Head of caudate nucleus (tissue), 42 donors: ENCODE measurements at places on chromosomes 2 and 18.

- no peak for DNase-seq
Observed at GRCh38 chr2:143603846-143604565, 474.8 kb downstream of the ARHGAP15 start.

DNA sequence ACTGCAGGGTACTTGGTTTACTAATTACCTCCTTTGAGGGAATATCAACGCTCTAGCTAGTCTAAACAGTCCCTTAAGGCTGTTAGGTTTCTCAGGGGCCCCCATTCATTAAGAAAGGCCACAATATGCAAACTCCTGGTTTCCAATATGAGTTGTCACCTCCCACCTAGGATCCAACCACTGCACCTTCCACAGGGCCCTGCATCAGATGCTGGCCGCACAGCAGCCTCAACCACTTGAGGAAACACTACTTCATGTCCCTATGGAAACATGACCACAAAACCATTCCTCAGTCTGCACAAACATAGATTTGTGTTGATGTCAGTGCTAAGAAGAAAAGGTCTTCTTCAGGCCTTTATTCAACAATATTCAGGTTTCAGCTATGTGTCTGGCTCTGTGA lies 40.9 kb downstream of the STAT4 start:
- no peak for DNase-seq

DNA sequence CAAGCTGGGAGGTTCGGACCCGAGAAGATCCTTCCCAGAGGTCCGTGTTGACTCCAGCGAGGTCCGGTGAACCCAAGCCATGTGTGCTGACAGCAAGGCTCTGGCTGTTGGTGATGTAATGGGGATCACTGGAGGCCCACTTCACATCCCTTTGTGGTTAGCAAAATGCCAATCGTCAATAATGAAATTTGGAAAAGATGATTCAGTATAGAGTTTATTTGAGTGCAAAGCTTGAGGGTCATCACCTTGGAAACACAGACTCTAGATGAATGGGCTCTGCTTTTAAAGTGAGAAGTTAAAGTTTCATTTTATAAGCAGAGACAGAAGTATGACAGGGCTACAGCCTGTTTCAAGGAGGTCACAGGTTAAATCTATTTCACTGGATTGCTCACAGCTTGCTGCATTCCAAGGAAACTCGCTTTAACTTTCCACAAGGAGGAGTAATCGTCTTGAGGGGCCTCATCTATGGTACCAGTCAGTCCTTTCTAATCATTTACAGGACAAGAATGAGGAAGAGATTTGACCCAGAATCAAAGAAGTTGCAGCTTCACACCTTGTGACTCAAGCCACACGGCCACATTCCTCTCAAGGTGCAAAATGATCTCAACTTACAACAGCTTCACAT lies 140.5 kb downstream of the TPO start:
- no peak for DNase-seq

- no peak for DNase-seq
Observed at GRCh38 chr18:11245879-11246278, 96.5 kb upstream of the PIEZO2 start.

DNA sequence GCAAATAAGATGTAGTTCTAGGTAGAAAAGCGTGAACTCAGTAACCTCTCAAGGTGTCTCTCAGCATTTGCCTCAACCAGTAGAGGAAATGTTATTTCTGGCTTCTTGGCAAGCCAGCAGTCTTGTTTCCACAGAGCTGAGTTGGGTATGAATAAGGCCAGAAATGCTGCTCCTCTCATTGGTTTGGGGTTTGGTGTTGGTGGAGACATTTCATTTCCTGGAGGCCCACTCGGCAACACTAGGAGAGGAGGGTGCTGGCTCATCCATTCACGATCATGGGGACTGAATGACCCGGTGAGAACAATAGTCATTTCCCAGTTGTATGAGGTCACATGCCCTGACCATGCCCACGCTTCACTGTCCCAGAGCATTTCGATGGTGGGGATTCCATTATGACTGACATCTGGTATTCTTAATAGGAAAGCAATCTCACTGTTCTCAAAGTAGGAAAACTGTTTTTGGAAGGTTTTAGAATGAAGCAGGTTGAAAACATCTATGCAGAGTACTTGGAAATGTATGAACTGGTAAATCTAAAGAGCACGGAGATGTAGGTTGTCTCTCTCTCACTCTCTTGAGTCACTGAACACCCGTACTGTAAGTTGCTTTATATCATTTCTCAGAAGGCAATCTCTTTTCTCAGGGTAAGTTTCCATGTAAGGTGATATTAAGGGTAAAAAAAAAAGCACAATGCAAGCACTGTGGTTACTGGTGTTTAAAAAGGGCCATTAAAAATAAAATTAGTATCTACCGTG lies 37.1 kb upstream of the CTLA4 start:
- DNase-seq, result no peak

GRCh38 chr18:79629249-79629558 lies 50.4 kb upstream of the CTDP1 start:
- no peak for DNase-seq

DNA sequence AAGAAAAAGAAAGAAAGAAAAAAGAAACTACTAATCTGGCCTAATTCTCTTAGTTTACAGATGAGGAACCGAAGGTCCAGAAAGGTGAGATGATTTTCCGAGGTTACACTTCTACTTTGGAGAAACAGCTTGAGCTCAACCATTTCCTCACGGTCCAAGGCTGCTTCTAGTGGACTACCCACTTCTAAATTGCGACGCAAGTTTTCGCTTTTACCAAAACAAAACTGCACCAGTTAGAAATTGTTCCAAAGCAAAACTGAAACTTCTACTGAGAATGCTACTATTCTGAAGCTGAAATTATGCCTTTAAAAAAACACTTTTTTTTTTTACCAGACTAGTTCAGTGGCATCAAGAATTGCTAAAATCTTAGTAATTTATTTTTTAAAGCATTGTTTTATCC lies 101.6 kb downstream of the INO80D start:
- no peak for DNase-seq

DNA sequence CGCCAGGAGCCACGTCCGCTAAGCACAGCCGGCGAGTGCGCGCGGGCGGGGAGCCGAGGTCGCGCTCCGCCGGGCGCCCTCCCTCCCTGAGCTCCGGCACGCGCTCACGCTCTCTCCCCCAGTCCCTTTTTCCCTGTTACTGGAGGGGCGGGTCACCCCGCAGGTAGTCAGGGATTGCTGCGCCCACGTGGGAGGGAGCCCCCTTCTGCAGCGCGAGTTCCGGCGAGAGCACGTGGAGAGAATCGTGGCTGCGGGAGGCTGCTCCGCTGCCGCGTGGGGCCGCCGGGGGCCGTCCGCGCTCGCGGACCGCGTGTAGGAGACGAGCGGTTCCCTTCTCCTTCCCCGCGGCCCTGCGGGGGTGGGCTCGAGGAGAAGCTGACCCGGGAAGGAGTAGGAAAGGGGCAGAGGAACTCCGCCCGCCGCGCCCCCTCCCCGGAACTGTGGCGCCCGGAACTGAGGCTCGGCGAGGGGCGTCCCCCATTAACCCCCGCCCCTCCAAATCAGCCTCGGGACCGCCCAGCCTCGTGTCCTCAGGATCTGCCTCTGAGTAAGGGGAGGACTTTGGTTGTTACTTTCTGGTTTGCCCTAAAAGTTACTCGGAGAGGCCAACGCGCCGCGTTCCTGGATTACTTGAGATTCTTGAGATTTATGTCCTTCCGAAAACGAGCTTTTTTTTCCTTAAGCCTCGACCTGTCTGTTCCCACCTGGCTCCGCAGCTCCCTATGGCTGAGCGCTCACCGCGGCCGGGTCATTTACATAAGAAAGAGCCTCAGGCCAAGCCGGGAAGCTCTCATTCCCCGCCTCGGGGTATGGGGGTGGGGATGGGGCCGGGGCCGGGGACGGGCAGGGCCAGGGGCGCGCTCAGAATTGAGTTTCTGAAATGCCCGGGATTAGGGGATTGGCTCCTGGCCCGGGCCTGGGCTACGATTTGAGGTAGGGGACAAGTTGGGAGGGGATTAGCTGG lies 1.1 kb downstream of the HK2 start:
- DNase-seq, result no peak

DNA sequence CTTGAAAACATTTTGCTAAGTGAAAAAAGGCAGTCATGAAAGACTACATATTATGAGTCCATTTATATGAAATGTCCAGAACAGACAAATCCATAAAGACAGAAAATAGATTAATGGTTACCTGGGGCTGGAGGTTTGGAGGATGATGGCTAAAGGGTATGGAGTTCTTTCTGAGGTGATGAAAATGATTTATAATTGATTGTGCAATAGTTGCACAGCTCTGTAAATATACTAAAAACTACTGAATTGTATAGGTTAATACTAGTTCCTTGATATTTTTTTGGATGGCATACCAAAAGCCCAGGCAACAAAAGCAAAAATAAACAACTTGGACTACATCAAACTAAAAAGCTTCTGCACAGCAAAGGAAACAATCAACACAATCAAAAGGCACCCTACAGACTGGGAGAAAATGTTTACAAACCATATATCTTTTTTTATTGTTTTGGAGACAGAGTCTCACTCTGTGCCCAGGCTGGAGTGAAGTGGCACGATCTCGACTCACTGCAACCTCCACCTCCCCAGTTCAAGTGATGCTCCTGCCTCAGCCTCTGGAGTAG lies 21.5 kb downstream of the SOS1 start:
- no peak for DNase-seq

GRCh38 chr2:157786663-157787363 lies 89.3 kb downstream of the ACVR1 start:
- DNase-seq, result no peak

- no peak for DNase-seq
Observed at GRCh38 chr2:170680172-170680941, 34.8 kb upstream of the SP5 start.

DNA sequence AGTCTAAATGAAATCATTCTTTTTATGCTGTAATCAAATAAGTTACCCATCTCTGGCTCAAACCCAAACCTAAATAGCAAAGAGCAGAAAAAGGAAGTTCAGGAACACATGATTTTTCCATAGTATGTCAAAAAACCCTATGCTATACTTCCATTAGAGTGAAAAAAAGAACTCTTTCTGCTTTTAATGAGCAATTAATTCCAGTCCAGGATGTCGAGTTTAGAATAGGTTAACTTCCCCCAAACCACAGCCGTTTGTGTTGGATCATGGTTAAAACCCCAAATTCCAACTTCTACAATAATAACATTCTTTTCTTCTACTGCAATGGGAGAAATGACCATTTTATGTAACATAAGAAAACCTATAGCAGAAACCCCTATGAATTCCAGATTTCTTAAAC lies 171.1 kb upstream of the NRP2 start:
- no peak for DNase-seq

DNA sequence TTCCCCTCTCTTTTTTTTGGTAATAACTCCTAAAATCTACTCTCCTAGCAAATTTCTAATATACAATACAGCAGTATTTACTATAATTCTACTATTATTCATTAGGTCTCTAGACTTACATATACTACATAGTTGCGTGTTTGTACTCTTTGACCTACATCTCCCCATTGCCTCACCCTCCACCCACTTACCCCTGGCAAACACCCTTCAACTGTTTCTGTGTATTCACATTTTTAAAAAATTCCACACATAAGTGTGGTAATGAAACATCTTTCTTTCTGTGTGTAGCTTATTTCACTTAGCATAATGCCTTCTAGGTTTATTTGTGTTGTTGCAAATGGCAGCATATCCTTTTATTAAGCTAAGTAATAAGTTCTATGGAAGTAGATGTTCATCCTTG lies 336.0 kb downstream of the CCDC85A start:
- no peak for DNase-seq

- peak; percentile 85 for DNase-seq
Observed at GRCh38 chr2:238784671-238785527, 63.0 kb upstream of the TWIST2 start.

- DNase-seq, result no peak
Observed at GRCh38 chr2:42147641-42148274, 21.4 kb upstream of the EML4 start.

DNA sequence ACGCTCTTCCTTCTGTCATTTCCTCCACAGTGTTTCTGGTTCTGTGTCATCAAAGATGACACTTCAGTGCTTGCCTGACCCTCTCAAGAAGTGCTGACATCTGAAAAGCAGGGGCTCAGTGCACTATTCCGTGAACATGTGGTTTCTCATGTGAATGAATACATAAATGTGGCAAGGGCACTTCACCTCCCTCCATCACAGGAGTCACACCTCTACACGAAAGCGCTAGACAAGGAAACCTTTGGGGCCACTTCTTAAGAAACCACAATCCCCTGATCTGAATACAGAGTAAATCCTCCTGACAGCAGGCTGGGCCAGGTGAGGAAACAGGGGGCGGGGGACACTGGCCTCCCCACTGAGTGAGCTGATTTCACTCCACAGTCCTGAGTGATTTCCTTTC lies 145.8 kb upstream of the ACAA2 start:
- no peak for DNase-seq

DNA sequence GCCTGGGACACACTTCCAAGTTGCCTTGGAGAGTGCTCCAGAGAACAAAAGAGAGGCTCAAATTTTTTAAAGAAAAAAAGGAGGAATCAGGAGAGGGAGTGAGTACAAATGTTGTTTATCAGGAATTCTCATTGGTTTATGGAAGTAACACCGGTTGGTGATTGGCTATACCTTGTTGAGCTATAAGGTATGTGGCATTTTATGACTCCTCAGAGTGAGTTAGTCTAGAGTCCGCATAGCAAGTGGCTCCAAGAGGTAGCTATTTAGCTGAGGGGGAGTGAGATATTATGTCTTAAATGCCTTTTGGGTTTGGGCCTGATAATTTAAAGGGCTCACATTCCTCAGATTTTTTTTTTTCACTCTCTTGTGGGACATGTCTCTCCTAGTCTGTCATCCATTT lies 85.7 kb downstream of the ARHGEF4 start:
- DNase-seq, result no peak

DNA sequence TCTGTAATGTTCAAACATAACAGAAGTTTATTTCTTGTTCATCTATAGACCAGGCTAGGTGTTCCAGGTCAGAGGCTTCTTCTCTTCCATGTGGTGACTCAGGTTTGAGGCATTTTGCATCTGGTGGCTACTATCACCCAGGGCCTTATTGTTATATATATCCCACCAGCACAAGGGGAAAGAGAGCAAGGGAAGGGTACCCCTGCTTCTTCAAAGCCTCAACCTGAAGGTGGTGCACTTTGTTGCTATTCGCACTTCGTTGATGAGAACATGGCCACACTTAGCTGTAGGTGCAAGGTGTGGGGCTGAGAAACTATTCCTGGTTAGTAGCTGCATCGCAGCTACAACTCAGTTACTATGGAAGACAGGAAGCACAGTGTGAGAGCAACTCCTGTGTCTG lies 27.4 kb upstream of the SLC3A1 start:
- no peak for DNase-seq

DNA sequence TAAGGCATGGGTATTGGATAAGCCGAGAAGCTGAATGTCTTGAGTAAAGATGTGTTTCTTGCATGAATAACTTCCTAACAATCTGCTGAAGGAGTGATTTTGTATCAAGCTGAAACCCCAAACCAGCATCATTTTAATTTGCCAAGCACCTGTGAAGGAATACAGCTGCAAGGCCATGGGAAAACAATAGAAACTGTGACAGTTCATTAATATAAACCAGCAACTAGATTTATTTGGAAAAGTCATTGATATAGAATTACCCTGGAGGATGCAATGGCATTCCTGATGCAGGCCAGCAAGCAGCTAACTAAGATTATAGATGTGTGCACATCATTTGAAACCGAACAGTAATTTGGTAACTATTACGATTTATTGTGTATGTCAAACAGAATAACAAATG lies 155.7 kb upstream of the TCF4 start:
- DNase-seq, result no peak

- no peak for DNase-seq
Observed at GRCh38 chr2:128593879-128594650, 275.4 kb upstream of the HS6ST1 start.

- no peak for DNase-seq
Observed at GRCh38 chr2:205714058-205714776, 31.9 kb downstream of the NRP2 start.

- DNase-seq, result no peak
Observed at GRCh38 chr2:77831898-77832297, 309.7 kb upstream of the LRRTM4 start.
